ENCODE measurements at places on chromosomes 4 and X.

GRCh38 chr4:99783940-99784339 is 32.7 kb upstream of the DAPP1 start:
- DNase-seq: no peak

GRCh38 chrX:139691493-139691842 is 16.5 kb downstream of the MCF2 start:
- DNase-seq: no peak

- DNase-seq: no peak
These were observed 74.3 kb downstream of the DCHS2 start for GRCh38 chr4:154417373-154417673.

GRCh38 chr4:1792832-1793495 is at the start of gene FGFR3:
Gene FGFR3, plus strand, starts transcription at chr4:1793293. Its CDS starts 642 bp downstream, at chr4:1793935.
- DNase-seq: peak; percentile 97

DNA sequence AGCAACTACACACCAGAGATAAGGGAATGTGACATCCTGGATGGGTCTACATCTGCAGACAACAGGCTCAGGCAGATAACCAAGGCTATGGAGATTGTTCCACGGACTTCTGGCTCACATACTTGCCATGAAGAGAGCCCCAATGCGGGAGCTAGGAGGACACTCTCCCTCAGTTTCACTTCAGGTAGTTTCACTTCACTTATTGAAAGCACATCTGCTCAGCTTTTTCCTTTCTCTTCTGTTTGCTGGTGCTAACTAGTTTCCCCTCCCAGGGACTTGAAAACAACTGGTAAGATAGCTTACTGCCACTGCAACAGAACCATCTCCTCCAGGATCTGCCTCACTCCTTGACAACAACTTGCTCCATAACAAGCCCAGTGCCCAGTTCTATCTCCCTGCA is 1.4 kb upstream of the CT47C1 start:
- DNase-seq: peak; percentile 23
